Muscle of leg (tissue), 16 donors: ENCODE measurements at places on chromosomes 7 and 10. TPM values are rescaled to one million over a fixed set of nuclear protein-coding genes. Genes with fewer than 3 reads are reported as not detected.

Gene SYT15B
- total RNA-seq: 0.27 TPM

Gene HOXA3
- total RNA-seq: 4.7 TPM

Gene CYP2C19
- total RNA-seq: not detected

Gene CCDC146
- 6.7 TPM for total RNA-seq

Gene BHLHA15
- 0.58 TPM for total RNA-seq

Gene GNGT1
- total RNA-seq: not detected

DNA sequence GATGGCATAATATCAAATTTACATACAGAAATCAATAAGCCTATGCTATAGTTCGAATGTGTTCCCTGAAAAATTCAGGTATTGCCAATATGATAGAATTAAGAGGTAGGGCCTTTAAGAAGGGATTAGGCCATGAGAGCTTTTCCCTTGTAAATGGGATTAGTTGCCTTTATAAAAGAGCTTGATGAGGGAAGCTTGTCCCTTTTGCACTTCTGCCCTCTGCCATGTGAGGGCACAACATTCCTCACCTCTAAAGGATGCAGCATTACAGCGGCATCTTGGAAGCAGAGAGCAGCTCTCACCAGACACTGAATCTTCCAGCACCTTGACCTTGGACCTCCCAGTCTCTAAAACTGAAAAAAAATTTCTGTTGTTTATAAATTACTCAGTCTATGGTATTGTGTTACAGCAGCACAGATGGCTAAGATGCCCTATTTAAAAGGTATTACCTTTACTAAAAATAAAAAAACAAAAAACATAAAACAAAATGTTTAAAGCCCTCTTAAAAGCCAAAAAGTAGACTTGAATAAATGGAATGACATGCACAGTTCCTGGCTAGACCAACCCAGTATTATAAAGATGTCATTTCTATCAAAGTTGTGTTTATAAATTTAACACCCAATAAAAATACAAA is 909.6 kb downstream of the REEP3 start:
- DNase-seq: no peak

- no peak for DNase-seq
These were observed 90.6 kb downstream of the CACNB2 start for GRCh38 chr10:18230794-18231193.

DNA sequence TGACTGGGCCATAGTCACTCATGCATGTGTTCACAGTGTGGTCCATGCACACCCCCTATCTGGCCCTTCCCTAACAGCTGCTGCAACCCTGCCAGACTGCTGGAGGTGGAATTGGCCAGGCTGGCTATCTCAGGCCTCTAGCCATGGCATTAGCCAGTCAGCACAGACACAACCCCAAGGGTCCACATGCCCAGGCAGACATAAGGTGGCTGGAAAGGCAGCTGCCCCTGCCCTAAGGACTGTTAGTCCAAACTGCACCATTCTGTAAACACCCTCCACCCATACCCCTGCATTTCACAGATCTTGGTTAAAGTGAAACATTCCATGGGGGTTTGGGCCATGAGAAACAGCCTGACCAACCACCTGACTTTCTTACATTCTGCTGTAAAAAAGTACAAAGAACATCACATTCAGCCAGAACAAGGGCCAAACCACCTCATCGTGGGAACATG is 137.4 kb upstream of the KCNMA1 start:
- no peak for DNase-seq

DNA sequence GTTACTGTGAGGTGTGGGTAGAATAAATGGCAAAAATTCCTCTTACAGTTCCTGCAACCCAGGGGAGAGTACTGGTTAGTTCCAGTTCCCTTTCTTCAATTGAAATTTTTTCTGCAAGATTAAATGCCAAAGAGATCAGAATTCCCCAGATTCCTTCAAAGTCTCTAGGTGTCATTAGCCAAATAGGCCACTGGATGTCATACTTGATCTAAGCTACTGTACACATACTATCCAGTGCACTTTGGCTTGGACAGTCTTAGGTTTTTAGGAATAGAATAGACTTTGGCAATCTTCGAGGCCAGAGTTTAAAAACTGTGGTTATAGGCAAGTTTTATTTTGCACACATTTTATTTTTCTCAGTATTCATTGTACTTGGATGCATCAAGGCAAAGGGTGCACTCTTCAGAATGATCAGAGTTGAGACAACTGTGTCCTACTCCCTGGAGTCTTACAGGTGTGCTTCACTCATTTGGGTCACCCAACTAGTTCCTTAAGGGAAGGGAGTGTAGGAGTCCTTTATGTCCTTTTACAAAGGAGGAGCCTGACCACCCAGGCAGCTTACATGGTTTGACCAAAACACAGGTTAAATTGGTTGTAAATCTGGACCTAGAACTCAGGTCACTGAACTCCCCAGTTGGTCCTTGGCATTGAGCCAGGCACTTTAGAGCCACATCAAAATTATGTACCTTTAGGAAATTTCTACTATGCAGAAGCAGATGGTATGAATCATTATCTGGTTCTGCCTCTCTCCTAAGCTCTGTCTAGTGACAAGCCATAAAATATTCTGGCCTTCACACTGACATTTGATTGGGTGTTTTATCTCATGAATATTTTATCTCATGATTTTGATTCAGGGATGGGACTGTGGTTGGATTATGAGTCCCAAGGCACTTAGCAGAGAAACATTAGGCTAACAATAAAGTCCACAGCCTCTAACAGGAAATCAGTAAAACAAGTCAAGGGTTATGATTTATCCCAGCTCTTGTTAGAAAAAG is 49.5 kb downstream of the ASAH2B start:
- peak; percentile 4 for DNase-seq

- DNase-seq: peak; percentile 76
These were observed 170.7 kb downstream of the HDAC9 start for GRCh38 chr7:18666107-18666728.

DNA sequence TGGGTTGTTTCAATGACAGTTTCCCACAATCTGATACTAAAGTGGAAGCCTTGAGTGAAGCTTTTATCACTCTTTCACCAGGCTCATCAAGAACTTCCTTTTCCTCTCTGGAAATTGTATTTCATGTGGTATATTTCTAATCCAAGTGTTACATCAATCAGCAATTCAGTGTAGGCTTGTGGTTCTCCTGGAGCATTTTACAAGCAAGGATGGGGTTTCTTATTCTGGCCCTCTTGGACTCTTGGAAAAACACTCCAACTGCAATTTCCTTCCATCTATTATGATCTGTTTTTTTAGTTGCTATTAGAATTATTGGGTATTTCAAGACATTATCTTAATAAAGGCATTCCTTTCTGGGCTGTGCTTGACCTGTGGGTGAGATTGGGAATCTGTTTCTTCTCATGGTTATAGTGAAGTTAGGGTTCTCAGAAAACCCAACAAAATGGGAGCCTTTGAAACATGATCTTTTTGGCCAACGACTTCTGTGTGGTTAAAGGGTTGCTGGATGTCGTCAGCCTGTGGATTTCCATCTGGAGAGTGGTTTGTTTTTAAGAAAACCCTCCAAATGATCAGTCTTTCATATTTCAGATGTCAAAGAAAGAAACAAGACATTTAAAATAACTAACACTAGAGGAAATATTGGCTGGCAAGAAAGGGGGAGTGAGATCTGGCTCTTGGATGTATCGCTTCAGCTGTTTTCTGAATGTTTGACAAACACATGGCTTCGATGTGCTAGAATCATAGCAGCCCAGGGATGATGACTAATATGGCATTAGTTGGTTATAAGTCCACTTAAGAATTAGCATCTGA is 540.2 kb downstream of the LRMDA start:
- DNase-seq: peak; percentile 57

DNA sequence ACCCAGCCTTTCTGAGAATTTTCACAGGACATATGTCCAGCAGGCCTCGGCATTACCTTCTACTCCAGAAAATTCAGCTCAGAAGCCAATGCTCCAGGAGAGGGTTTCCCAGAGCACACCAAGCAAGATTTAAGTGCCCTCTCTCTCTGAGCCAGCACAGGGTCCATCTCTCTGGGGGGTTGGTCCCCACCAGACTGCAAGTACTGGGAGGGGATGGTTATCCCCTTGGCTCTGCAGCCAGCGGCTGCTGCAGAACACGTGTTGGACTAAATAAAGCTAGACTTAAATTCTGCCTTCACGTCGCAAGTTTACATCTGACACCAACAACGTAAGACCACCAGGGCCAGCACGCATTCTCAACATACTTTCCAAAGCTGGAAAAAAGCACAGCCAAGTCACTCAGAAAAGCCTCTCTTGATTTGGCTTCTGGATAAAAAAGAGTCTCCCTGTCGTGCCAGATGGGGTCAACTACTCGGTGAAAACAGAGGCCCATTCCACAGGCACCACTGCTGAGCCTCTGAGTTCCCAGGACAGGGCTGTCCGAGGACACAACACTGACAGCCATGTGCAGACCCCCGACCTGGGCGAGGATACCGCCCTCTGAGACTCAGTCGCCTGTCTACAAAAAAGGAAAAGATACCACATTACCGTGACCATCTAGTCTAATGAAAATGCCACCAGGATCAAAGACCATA is 77.3 kb downstream of the CTBP2 start:
- DNase-seq: peak; percentile 72

DNA sequence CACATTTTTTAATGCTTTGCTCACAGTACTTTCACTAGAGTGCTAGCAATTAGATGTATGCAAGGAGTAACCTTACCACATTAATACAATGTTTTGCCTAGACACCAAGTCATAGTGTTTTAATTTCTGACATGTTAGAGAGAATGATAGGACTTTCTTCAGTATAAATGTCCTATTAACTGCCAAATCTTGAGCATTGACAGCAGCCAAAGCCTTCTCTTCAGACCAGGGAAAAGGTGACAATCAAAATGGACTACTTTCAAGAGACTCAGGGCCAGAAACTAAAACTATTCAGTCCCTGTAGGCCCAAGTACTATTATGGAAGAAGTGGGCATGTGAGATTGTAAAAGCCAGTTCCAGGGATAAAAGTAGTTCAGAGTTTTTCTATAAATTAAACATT is 201.4 kb upstream of the PCDH15 start:
- peak; percentile 7 for DNase-seq

DNA sequence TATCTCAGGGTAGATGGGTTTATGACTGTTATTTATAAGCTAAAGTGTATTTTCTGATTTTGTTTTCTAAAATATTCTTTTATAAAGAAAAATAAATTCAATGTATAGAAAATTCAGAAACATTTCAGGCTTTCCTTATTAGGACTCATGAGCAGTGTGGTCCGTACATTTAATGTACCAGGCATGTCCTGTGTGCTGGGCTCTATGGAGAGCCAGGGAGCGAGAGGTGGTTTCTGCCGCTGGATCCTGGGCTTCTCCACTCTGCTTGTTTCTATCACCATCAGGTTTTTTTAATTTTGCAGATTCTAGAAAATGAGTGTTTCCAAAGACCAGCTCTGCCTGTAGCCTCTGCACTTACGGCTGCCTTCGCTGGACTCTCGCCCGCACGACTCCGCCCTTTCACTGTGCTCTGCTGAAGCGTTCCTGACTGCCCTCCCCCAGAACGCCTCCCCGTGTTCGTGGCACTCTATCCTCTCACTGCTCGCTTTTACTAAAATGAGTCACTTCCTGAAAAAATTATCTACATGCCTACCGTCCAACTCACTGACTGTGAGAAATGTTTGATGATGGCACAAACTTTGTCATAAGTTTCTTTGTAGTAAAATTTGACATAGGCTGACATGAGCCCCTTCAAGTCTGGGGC is 188.5 kb downstream of the ZMYND11 start:
- peak; percentile 85 for DNase-seq

DNA sequence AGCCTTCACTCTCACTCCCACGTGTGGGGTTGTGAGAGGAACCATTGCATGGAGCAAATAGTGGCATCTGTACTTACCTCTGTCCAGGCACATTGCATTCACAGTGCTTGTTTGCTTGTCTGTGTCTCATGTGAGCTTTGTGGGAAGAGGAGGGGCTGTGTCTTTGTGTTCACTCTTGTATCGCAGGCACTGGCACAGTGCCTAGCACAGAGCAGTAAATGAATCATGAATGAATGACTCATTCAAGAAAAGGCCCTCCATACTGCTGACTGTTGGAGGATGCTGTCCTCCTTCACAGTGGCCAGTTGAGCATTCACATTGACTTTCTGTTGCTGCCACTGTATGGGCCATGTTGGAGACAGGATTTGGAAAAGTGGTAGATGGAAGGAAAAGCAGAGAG is 125.3 kb downstream of the SORCS3 start:
- DNase-seq: no peak

DNA sequence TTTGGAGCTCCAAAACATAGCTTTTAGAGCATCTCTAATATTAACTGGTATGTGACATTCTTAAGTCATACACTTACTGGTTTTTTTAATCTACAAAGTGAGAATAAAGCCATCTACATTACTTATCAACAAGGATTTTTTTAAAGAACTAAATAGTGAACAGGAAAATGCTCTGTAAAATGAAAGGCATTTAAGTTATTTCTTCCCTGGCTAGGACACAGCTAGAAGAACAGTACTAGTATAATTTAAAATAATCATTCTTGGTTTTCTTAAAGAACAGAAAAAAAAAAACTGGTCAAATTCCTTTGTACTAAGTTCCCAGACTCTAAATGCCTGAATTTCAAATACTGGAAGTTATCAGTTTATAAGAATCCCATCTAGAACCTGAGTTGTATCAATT is 139.5 kb downstream of the SRPK2 start:
- DNase-seq: no peak

GRCh38 chr7:82904871-82905270 is 257.8 kb downstream of the PCLO start:
- DNase-seq: no peak

DNA sequence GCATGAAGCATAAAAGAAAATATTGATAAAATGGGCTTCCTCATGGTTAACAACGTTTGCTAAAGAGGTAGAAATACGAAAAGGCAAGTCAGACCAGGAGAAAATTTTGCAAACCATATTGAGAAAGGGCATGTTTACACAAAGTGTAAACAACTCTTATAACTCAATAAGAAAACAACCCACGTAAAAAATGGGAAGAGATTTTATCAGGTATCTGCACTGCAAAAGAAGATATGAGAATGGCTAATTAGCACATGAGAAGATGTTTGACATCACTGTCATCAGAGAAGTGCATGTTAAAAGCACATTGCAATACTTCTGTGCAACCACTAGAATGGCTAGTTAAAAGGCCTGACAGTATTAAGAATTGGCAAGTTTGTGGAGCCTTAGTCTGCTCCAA is 99.5 kb downstream of the VPS50 start:
- DNase-seq: no peak

DNA sequence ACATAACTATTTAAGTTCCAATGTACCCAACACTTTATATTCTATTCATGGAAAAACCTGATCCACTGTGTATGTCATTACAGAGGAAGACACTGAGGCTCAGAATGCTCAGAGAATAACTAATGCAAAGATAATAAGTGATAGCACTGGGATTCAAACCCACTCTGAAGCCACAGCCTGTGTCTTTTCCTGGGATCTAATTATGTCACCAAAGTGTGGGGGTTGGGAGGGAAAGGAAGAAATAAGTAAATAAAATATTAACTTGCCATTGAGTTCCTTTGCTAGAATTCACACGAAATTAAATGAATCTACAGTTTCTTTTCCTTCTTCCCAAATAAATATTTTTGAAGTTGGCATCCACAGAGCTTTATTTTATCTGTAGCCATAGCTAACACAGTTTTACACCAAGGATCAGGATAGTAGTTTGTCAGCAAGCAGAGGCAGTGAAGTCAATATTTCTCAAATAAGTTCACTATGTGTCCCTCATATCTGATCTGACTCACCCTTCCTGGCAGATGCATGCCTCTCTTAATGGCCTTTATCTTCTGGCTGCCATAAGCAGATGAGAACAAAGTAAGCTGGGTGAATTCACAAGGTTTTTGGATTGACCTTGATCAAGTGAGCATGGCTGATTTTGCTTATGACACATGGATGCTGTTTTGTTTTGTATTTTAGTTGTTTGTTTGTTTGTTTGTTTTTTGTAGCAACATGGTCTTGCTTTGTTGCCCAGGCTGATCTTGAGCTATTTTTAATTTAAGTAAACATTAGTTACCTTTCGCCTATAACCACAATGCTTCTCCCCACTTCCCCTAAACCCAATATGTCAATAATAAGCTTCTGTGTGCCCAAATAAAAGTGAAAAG is 6.3 kb downstream of the RAPGEF5 start:
- no peak for DNase-seq
